ENCODE measurements at places on chromosomes 2 and 18.

- DNase-seq: no peak
Measured at GRCh38 chr2:69026691-69027459, 13.9 kb downstream of the ANTXR1 start.

DNA sequence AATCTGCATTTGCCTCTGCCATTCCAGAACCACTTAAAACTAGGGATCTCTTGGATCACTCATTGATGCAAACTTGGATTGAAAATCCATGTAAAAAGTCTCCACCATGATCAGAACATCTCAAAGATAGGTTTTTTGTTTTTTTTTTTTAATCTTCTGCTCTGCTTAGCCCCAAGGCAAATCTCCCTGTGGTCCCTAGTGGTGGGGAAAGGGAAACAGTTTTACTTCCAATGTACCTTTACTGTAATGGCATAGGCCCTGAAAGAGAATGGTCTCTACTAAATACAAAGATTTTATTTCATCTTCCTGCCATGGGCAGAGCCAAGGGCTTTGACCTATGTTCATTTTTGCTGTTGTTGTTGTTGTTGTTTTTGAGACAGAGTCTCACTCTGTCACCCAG, 78.4 kb downstream of the KANSL1L start:
- DNase-seq: no peak

GRCh38 chr2:175478096-175478768, 296.7 kb upstream of the ATP5MC3 start:
- DNase-seq: peak; percentile 0

DNA sequence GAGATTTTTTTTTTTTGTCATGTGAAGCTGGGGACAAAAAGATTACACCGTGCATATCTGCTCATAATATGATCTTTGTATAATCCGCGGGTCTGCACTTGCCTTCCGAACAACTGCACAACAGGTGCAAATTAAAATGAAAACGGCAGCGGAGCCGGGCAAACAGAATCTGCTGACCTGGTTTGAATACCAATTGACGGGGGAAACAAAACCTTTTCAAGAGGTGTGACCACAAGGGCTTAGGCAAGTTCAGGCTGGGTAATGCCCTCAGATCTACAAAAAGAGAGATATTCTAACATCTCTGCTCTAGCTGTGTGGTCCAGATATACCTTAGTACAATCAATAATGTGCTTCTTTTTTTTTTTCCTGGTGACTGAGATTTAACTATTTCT, 88.5 kb downstream of the ZEB2 start:
- no peak for DNase-seq

GRCh38 chr2:191443446-191443845, 198.2 kb downstream of the MYO1B start:
- no peak for DNase-seq

DNA sequence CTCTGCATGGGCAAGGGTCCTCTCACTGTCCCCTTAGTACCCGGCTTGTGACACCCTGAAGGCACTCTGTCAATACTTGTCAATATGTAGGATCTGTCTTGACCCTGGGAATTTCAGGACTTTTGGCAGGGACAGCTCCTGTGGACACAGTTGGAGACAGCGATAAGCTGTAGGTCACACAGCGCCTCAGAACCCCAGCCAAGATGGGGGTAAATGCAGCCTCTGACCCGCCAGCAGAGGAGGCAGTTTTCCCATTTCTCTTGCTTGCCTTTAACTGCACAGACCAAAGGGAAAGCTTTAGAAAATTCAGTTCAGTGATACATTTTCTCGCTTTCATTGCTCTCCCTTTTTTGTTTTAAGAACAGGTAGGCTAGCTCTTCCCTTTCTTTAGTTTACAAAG, 54.8 kb upstream of the KLHL29 start:
- DNase-seq: peak; percentile 21

DNA sequence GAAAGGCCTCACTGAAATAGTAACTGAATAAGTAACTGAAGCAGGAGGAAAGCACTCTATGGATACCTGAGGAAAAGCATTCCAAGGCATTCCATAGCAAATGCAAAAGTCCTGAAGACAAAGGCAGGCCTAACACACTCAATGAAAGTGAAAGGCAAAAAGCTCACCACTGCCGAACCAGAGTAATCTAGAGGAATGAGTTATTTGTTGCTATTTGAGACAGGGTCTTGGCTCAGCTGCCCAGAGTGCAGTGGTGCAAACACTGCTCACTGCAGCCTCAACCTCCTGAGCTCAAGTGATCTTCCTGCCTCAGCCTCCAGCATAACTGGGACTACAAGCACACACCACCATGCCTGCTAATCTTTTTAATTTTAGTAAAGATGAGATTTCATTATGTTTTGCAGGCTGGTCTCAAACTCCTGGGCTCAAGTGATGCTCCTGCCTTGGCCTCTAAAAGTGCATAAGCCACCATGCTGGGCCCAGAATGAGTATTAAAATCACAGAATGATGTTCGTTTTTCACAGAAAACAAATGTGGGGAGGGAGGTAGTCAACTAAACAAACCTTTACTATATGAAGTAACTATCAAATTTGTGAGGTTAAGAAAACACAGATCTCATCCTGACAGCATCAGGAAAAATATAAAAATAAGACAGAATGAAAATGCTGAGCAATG, 17.9 kb downstream of the PIAS2 start:
- DNase-seq: peak; percentile 23

DNA sequence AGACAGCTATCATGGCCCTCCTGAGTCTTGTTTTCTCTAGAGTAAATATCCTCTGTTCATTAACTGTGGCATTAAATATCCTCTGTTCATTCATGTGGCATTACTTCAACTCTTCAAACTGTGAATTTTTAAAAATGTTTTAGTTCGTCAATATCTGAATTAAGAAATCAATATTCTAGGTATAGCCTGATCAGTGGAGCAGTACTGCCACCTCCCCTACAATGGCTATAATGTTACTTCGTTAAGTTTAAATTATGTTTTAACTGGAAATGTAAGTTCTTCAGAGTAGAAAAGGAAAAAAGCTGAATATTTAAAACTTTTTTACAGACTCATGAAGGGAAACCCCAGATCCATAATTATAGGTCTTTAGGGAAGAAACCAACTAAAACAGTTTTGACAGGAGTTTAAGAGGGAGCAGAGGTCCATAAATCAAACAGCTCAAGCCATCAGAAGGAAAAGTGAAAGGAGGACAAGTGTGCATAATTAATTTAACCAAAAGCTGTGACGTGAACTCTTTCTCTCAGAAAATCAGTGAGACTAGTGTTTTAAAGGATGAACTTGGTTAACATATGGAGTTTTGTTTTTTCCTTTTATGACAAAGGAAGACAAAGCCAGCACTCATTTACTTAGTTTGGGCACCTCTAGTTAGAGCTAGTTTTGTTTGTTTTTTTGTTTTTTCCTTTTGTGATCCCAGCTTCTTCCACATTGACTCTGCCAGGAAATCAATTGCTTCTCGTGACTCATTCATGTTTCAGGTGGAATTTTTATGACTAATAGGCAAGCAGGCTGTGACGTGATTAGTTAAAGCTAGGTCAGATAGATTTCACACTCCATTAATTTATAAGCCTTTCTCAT, 44.9 kb downstream of the RBBP8 start:
- peak; percentile 89 for DNase-seq

- no peak for DNase-seq
Measured at GRCh38 chr2:3241971-3242746, 135.5 kb downstream of the EIPR1 start.

DNA sequence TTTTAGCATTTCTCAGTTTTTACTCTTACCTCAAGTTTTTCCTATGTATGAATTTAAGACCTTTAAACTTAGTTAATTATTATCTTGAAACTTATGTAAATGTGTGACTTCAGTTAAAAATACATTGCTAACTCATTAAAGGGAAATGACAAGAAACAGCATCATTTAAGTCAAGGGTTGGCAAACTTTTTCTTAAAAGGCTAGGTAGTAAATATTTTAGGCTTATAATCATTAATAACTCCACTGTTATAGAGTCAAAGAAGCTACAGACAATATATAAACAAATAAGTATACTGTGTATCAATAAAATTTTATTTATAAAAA, 259.7 kb upstream of the RBMS1 start:
- DNase-seq: no peak

DNA sequence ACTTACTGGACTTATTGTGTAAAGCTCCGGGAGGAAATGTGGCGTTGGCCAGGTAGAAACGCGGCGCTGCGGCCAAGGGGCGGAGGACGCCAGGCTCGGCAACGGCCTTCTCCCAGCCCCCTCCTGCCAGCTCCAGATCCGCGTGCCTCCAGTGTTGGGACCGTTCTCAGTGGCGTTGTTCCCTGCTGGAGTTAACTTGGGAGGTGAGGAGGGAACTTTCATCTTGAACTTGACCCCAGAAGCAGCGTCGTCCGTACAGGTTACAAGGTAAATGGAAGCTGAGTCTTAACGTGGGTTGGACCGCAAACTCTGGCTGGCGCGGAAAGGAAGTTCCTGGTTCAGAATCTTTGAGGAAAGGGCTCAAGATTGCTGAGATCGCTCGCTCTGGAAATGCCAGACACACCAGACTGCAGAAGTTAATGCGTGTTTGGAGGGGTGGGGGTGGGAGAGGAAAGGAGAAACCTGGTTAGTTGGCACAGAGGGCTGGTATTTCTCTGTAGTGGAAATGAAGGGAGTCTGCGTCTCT, 1.3 kb downstream of the TANC1 start:
- DNase-seq: peak; percentile 28

DNA sequence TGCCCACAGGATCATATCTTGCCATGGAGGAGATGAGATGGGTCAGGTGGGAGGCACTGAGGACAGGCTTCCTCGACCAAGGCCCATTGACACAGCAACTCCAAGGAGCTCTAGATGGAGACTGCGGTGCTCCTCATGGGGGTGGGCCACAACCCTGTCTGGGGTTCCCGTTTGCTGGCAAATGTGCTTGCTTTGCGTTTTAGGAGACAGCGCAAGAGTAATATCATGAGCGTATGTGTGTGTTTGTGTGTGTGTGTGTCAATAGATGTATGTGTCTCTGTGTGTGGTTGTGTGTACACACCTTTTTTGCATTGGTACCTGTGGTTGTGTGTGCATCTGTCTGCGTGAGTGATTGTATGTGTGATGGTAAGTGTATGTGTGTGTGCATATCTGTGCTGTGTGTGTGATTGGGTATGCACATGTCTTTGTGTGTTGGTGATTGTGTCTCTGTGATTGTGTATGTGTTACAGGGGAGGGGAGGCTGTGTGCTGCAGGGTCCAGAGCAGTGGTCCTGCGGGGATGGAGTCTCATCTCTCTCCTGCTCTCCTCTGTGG, 4.4 kb downstream of the FBLN7 start:
- no peak for DNase-seq

All from iris pigment epithelial cell (primary cell).